Fibroblast of the aortic adventitia (primary cell): ENCODE measurements at places on chromosomes 3 and 15.
A peak's percentile ranks its signal among the peaks of the same experiment; 100 is the strongest.

DNA sequence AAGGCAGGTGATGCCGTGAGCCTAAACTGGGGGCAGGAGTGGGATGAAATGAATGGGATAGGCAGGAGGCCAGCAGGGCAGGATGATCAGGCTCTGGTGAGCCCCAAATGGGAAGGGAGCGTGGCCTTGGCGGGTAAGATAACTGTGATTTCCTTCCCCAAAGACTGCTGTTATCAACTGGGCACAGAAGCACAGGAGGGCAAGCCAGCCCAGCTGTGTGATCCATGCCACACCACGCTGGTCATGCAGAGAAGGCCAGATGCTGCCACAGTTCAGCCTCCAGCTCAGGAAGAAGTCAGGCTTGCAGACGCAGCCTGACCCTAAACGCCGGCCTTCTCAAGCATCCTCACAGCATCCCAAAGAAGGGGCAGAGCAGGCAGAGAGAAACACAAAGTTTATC lies 52.1 kb upstream of the GNB5 start:
- DNase-seq, result no peak

DNA sequence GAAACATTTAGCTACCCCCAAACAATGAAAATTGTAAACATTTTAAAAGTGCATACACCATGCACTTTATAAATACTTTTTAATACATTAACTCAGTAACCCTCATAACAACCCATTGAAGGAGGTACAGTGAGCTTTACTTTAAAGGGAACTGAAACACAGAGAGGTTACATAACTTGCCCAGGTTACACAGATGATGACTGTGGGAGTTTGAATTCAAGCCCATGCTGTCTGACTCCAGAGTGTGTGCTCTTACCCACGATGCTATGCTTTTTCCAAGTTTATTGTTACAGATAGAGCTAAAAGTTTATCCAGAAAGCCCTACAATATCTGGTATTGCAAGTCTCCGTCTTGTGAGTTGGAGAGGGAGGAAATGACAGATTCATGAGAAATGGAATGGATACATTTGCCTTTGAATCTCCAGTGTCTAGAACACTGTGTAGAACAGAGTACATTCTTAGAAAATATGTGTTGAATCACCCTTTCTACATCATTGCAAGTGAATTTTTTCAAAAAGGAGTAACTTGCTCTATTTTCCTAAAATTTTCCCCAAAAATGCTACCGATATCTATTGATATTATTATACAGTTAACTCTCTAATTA lies 428.3 kb downstream of the NAALADL2 start:
- no peak for DNase-seq

- peak; percentile 49 for DNase-seq
These were observed 50.8 kb downstream of the SLC12A8 start for GRCh38 chr3:125161607-125162219.

GRCh38 chr3:58009749-58010535 lies 1.7 kb downstream of the FLNB start:
- no peak for DNase-seq

GRCh38 chr15:77637851-77638692 lies 5.4 kb upstream of the LINGO1 start:
- DNase-seq, result no peak
